Posterior cingulate gyrus (tissue), 11 donors: ENCODE measurements at places on chromosomes 5 and 9.

- no peak for DNase-seq
Measured at GRCh38 chr9:109498195-109499092, at the start of gene PTPN3. Gene PTPN3 (minus strand): TSS chr9:109498307. CDS start chr9:109463434, 34,873 bp downstream.

GRCh38 chr9:94822273-94822672, 95.8 kb downstream of the AOPEP start:
- DNase-seq: no peak

GRCh38 chr5:13606051-13606450, 338.4 kb downstream of the DNAH5 start:
- no peak for DNase-seq

GRCh38 chr5:161676103-161676502, 9.4 kb upstream of the GABRA6 start:
- DNase-seq: no peak

GRCh38 chr5:106097340-106097739, 1573.4 kb downstream of the EFNA5 start:
- DNase-seq: no peak

DNA sequence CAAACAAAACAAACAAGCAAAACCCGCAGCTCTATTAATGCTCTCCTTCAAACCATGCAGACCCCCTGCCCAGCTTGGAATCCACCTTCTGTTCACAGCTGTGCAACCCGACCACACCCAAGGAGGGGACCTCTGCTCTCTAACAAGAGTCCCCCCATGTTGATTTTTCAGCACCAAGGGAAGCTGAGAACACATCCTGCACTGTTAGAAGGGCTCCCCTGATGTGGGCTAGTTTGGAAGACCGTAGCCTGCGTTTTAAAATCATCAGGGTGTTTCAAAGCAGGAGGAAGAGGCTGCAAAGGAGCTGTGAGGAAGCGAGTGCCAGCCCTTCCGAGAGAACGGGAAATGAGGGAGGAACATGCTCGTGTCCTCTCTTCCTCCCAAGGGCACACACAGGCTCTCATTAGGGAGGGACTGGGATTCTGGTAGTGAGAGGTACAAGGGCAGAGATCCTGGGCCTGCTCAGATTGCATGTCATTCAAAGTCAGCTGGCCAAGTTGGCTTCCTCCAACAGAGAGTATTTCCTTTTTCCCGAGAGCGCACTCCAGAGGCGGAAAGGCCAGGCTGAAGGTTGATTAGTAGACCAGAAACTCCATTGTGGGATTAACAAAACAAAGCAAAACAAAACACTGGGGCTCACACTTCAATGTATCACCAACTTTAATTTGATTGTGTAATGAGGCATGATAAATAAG, 185.9 kb downstream of the SEMA6A start:
- DNase-seq: no peak

DNA sequence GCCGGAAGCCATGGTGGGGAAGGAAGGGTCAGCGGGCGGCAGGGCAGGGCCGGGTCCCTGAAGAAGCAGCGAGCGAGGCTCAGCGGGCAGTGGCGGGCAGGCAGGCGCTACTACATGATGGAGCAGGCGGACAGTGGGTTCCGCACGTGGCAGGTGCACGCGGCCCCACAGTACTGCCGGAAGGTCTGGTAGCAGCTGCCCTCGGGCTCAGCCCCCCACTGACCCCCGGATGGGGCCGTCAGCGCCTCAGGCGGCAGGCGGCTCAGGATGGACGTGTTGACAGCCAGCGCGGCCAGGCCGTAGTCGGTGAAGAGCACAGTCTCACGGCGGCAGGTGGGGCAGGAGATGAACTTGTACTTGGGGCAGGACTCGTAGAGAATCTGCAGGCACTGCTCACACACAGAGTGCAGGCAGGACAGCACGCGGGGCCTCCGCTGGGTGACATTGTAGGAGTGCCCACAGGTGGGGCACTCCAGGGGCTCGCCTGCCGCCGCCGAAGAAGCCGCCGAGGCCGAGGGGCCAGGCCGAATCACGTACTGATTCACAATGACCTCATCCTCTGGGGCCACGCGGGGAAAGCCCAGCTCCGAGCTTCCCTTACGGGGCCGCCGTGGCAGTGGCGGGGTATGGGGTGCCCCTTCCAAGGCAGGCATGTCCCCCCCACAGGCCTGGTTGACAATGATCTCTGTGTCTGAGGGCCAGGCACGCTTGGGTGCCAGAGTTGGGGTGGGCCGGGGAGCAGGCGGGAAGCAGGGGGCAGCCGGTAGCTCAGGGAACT, 1.5 kb downstream of the RNF208 start:
- no peak for DNase-seq

DNA sequence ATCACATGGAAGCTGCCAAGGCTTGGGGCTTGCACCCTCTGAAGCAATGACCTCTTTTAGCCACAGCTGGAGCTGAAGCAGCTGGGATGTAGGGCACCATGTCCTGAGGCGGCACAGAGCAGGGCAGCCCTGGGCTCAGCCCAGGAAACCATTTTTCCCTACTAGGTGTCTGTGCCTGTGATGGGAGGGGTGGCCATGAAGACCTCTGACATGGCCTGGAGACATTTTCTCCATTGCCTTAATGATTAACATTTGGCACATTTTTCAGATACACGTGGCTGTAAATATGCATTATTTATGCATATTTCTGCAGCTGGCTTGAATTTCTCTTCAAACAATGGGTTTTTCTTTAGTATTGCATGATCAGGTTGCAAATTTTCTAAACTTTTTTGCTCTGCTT, 81.7 kb downstream of the OSMR start:
- no peak for DNase-seq

DNA sequence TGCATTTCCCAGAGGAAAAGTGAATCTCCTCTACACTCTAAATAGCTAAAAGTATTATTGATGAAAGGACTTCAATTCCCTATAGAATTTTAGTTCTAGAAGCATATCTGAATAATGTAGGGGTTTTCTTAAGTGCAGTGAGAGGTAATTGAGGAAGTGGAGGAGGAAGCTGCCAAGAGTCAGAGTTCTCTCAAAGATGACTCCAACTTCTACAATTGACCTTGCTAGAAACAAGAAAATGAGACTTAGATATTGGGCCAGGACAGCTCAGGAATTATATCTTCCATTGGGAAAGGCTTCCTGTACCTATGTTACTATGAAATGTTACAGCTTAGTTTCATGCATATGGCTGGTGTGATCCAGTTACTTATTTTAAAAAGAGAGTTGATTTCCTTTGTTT, 10.4 kb upstream of the F2R start:
- no peak for DNase-seq

DNA sequence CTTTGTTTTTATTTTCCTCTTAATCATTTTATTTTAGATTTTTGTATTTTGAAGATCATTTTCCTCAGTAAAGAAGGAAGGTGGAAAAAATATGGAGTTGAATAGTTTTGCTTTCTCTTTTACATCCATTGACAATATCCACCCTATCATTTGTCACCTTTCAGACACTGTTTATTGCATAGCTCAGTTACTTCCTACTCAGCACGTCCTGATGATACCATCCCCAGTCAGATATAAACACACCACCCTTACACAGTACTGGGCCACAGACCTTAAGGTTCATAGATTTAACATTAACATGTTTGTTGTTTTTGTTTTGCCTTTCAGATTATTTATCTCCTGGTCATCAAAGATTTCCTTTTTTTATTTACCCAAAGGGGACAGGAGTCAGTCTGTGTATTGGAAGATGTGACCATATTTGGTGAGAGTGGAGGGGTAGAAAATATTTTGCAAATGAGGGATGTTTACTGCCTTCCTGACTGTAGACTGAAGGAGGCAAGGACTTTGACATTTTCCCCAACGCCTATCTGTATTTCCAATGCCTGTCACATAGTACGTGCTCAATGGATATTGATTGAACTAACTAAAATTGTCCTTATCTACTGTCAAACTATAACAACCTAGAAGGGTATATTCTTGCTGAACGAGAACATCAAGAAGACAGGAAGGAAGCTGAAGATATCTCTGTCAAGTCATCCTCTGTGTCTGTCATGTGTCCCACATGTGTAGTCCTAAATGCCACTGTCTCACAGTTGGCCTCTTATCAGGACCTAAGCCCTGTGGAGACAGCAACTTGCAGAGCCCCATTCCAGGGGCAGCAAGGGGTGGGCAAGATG, 15.6 kb downstream of the STX17 start:
- no peak for DNase-seq

DNA sequence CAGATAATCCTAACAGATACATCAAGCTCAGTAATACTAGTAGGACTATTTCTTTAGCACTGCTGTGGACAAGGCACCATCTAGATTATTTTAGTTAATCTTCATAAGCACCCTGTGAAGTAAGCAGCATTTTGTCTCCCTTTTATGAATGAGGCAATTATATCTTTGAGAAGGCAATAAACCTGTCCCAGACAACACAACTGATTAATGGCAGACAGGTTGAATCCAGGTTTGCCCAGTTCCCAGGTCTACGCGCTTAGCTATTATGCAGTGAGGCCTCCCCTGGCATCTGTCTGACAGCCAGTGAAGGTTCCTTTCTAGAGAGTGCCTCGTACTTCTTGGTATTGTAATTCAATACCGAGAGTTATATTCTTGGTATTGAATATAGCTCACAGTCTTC, 9.7 kb upstream of the LVRN start:
- DNase-seq: no peak

GRCh38 chr9:76691517-76692313, 72.5 kb upstream of the PCA3 start:
- DNase-seq: peak; percentile 42

GRCh38 chr5:172370648-172371545, 83.4 kb downstream of the SH3PXD2B start:
- no peak for DNase-seq

GRCh38 chr9:77851882-77852595, 179.6 kb downstream of the GNAQ start:
- no peak for DNase-seq

DNA sequence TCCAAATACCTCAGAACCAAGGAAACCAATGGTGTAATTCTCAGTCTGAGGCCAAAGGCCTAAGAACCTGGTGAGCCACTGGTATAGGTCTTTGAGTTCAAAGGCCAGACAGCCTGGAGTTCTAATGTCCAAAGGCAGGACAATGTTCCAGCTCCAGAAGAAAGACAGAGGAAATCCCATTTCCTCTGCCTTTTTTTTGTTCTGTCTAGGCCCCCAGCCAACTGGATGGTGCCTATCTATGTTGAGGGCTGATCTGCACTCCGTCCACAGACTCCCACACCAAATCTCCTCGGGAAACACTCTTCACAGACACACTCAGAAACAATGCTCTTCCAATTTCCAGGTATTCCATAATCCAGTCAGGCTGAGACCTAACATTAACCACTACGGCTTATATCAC, 30.1 kb downstream of the FNIP1 start:
- DNase-seq: no peak
